Stimulated activated CD4-positive, alpha-beta T cell treated with anti-CD3 and anti-CD28 coated beads, Interleukin-12 subunit alpha, Interleukin-12 subunit beta, amount 100 ng/mL, for 24 hours (primary cell): ENCODE measurements at places on chromosomes 5 and 9.

DNA sequence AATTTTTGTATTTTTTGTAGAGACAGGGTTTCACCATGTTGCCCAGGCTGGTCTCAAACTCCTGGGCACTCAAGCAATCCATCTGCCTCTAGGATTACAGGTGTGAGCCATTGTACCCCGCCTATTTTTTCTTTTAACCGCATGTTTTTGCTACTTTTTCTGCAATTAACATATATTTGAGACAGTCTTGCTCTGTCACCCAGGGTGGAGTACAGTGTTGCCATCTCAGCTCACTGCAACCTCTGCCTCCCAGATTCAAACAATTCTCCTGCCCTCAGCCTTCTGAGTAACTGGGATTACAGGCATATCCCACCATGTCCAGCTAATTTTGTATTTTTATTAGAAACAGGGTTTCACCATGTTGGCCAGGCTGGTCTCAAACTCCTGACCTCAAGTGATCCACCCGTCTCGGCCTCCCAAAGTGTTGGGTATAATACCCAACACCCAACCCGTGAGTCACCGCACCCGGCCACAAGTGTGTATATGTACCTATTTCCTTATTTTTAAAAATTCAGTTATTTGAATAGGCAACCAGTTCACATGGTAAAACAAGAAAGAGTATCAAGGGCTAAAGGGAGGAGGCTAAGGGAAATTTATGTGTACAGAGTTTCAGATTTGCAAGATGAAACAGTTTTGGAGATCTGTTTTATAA, 13.3 kb downstream of the PHAX start:
- DNase-seq = no peak

GRCh38 chr9:111035543-111036428, 2.5 kb downstream of the LPAR1 start:
- DNase-seq = no peak

- no peak for DNase-seq
These were observed 286.5 kb downstream of the ZSWIM6 start for GRCh38 chr5:61618577-61618976.

GRCh38 chr5:65620021-65620420, 4.1 kb downstream of the TRIM23 start:
- no peak for DNase-seq

GRCh38 chr5:143106174-143106573, 297.3 kb downstream of the NR3C1 start:
- no peak for DNase-seq

DNA sequence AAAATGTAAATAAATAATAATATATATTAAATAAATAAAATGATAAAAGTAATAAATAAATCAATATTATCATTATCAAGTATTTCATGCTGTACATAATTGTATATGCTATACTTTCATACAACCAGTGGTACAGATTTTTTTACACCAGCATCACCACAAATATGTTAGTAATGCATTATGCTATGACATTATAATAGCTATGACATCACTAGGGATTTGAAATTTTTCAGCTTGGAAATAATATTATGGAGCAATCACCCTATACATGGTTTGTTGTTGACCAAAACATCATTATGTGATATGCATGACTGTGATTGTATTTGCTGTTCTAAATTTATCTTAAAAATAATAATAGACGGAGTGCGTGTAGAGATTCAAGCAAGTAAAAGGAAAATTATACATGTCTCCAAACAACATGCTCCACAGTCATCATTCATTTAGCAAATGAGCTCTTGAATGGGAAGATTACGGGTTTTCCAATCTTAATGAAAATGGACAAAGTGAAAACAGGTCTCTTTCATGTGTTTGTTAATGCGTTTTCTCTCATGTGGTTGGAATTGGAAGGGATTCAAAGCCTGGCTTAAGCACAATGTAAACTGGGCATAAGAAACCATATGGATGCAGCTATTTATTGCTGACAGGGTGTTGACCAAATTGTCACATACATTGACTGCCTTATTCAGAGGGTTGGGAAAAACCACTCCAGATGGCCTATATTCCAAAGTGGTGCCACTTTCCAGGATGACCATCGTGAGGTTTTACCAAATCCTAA, 643.0 kb upstream of the RGMB start:
- DNase-seq = no peak

- no peak for DNase-seq
These were observed 237.7 kb downstream of the ADAMTS6 start for GRCh38 chr5:65244031-65244430.

DNA sequence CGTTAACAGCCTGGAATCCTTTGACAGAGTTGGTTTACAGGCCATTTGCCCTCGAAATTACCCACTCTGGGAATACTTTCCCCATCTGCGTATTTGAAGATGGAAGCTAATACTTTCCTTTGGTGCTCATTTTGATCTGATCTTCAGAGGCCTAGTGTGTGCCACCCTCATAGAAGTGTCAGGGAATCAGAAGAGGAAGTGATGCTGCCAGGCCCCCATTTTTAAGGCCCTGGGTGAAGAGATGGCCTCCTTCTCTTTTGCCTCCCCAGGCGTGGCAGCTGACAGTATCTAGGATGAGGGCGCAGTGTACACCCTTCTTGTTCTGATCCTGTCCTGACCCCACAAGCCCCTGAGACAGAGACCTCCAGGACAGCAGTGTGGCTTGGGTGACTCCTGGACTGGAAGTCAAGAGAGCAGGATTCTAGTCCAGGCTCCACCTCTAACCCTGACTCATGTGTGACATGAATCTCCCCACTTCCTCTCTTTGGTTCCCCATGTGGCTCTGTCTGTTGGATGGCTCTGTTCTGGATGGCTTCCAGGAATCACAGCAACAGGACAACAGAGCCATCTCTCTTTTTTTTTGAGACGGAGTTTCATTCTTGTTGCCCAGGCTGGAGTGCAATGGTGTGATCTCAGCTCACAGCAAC, 27.8 kb downstream of the CSF1R start:
- DNase-seq = no peak

DNA sequence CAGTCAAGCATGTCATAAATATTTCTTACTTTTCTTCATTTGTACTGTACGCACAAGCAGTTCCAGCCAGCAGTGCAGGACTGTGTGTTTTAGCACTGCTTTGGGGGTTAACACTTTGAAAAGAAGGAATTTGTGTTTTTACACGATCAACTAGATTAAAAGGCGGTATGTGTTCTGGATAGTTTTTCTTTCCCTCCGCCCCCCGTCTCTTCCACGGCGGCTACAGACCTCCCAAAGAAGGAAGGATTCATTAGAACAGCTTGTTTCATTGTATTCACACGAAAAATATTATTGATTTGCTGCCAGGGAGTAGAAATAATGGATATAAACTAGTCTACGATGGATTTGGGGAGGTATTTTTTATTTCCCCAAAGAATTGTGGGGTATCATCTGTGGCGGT, 336.8 kb upstream of the RFX3 start:
- DNase-seq = no peak

DNA sequence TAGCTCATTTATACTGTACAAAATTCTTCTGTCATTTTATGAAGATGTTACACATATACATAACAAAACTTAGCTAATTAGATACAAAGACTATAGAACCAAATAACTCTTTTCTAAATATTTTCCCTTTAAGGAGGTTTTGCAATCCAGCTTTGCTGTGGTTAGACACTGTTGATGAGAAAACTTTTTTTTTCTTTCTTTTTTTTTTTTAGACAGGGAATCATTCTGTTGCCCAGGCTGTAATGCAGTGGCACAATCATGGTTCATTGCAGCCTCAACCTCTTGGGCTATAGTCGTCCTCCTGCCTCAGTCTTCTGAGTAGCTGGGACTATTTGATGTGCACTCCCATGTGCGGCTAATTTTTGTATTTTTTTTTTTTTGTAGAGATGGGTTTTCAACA, 38.5 kb upstream of the CDKN2B start:
- DNase-seq = no peak

- no peak for DNase-seq
These were observed 80.4 kb downstream of the KDM4C start for GRCh38 chr9:6838158-6838557.

DNA sequence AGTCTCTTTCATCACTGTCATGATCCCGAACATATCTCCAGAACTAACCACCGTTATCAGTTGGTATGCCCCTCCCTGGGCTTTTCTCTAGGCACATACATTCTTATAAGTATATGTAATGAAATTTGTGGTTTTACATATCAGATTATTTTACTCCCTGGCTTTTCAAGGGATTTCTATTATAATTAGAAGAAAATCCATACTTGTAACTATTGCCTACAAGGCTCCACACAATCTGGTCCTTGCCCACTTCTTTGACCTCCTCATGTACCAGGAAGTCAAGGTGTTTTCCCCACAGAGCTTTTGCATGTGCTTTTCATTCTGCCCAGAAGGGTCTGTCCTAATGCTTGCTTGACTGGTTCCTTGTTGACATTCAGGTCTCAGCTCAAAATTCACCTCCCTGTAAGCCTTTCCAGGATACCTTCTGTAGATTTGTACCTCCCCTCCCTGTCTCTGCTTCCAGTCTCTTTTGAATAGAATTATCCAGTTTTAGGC, 33.6 kb upstream of the HSD17B4 start:
- no peak for DNase-seq

GRCh38 chr5:177547736-177548135, 6.6 kb downstream of the FAM193B start:
- DNase-seq = no peak

DNA sequence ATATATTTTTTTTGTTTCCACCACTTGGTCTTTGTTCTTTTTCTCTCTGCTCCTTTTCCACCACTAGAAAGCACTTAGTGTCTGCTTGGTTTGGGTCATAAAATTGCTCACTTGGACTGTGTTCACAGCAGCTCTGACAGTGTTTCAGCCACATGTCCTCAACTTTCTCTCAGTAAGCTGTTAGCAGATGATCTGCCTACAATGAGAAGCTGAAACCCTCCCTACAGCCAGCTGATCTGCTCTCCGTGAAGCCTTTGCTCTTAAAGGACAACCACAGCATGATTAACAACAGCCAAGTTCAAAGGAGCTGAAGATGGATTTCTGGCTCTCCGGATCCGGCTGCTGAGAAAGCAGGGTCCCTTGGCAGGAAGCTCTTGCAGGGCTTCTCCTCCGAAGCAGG, 31.6 kb downstream of the PRLR start:
- DNase-seq = no peak

DNA sequence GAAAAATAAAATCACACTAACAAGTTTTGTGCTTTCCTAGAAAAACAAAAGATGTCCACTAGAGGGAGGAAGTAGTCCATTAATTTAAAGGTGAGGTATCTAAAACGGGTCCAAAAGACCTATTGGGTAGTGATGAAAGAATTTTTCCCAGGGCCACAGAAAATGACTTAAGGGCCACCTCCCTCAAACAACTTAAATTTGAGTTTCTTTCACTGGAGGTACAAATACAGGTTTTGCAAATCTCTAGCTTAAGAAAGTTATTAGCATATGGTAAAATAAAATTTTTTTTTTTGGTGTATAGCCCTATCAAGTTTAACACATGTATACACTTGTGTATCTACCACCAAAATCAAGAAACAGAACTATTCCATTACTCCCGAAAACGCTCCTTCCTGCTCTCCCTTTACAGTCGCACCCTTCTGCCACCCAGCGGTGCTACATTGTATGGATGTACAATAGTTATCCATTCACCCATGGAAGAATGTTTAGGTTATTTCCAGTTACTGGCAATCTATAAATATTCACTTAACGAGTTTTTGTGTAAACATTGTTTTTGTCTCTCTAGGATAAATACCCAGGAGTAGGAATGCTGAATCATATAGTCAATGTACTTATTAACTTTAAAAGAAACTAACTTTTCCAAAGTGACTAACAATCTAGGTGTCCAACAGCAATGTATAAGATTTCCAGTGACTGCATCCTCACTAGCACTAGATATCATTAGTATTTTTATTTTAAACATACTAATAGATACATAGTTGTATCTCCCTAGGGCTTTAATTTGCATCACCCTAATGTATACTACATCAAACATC, 21.9 kb downstream of the DEPDC1B start:
- no peak for DNase-seq

- DNase-seq = no peak
These were observed 113.2 kb downstream of the SLC25A46 start for GRCh38 chr5:110852053-110852452.

DNA sequence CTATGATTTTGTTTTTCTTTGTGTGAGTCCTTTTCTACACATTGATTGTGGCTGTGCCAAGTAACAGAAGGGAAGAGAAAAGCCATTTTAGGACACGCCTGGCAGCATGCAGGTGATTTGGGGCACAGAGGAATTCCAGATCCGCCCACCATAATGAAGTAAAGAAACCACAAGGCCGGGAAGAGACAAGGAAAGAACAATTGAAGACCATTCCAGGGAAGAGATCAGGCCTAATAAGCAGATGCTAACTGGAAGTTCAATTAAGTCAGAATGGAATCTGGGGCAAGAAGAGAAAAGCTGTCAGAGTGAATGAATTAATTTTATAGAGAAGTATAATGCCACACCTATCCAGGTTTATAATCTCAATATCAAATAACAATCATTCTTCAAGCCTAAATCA, 110.2 kb upstream of the ISL1 start:
- DNase-seq = no peak

DNA sequence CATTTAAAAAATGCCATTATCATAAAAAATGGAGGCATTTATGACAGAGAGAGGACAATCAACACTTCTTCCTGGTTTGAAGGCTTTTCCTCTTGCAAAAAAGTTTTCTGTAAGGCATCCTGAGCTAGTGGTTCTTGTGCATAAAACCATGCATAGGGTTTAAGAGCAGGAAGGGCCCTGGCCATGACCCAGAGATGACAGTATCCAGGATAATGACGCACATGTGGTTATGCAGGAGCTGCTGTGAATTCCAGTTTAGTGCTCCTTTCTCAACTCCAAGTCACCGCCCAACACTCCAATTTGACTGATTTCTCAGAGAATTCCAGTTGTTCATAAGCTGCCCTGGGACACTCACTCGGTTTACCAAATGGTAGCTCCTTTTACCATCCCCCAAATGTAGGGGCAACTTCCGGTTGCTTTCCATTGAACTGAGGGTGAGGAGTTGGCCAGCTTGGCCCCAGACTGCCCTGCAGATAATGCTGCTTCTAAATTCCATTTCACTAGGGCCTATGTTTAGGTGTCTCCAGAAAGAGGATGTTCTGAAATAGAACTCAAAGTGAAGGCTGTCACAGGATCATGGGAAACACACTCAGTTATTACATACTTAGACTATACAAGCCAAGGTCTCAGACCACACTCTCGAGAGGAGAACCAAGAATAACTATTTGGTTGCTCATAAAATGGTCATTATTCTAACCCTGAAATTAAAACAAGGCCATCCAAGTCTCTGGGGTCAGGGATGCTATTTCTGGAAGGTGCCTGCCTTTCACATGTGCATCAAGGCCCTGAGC, 179.1 kb downstream of the SLIT3 start:
- DNase-seq = no peak

GRCh38 chr9:97740848-97741821, 44.0 kb upstream of the XPA start:
- DNase-seq = peak; percentile 3

- no peak for DNase-seq
These were observed 191.5 kb upstream of the GNA14 start for GRCh38 chr9:77839459-77840140.
